ENCODE measurements at places on chromosomes 1 and 21. TPM values are rescaled to one million over a fixed set of nuclear protein-coding genes. Genes with fewer than 3 reads are reported as not detected.

The CDCP2 gene
- 0.09 TPM for total RNA-seq

The RBP7 gene
- total RNA-seq: not detected

The IARS2 gene
- total RNA-seq: 50.3 TPM

The BARHL2 gene
- total RNA-seq: not detected

The NUAK2 gene
- 6.0 TPM for total RNA-seq

The RAB3B gene
- not detected for total RNA-seq

The DCDC2B gene
- 0.16 TPM for total RNA-seq

The LRRC8C gene
- total RNA-seq: 43.5 TPM

The LEPR gene
- 3.7 TPM for total RNA-seq

The CD244 gene
- 34.5 TPM for total RNA-seq

The S100A3 gene
- total RNA-seq: not detected

The EXO5 gene
- 15.9 TPM for total RNA-seq

The TNNT2 gene
- total RNA-seq: not detected

The IVL gene
- total RNA-seq: not detected

The KDF1 gene
- total RNA-seq: not detected

The EVA1B gene
- total RNA-seq: 16.4 TPM

The CHI3L2 gene
- total RNA-seq: 6.7 TPM

The SPOCD1 gene
- total RNA-seq: not detected

The CTTNBP2NL gene
- total RNA-seq: 2.8 TPM
